BE2C (cell line): ENCODE measurements at places on chromosomes 12 and 14.
A peak's percentile ranks its signal among the peaks of the same experiment; 100 is the strongest.

DNA sequence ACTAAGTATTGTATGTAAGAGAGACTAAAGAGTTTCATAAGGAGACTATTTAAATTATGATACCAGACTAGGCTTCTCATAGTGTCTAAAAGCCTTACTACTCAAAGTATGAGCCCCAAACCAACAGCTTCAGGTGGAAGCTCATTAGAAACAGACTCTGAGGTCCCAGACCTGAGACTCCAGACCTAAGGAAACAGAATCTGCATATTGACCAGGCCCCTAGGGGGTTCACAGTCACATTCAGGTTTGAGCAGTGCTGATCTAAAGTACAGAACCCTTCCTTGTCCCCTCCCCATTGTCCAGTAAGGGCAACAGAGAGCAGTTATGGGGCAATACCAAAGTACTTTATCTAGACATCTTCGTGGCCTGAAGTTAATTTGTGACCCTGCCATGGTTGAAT is 87.7 kb downstream of the SSPN start:
- no peak for DNase-seq

DNA sequence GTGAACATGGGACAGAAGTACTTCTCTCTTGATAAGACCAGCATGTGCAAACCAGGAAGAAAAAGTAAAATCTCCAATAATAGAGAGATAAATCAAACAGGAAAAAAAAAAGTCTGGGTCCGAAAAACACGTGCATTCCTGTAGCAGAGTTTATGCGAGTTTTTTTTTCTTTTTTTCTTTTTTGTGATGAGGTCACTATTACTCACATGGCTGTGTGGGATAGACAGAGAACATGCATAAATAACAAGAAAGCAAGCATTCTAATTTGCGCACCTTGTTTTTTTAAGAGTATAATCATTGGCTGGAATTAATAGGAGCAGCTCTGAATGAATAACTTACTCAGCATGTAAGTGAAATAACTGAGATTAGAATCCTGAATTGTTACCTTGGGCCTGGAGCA is 91.9 kb upstream of the CPM start:
- DNase-seq = no peak

DNA sequence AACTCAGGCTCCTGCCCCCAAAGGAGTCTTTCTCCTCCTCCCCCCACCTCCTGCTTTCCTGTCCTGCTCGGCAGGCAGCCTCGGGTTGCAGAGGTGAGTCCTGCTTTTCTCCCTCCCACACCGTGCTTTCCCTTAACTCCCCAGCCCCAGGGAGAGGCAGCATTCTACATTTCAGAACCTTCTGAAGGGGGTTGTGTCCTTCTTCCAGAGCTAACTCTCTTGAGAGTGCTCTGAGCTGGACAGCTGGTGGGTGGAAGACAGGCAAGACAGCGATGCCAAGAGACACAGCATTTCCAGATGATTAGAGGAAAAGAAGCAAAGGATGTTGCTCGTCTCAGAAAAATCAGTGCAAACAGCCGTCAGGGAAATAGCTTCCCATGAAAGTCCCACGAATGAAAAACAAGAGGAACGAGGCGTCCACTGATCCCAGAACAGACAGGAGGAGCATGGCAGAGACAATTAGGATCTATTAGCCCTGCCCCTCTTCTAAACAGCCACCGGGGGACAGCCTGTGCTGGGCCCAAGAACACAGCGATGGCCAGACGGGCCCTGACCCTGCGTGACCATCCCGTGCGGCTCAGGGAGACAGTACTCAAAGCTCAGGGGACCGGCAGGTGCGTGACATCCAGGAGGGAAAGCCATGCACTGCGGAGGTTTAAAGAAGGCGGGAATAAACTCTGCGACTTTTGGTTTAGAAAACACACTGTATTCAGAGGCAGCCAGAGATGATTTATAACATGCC is 216.5 kb upstream of the RTL1 start:
- no peak for DNase-seq

GRCh38 chr12:27838543-27839185 is 58.6 kb upstream of the MANSC4 start:
- DNase-seq = no peak

DNA sequence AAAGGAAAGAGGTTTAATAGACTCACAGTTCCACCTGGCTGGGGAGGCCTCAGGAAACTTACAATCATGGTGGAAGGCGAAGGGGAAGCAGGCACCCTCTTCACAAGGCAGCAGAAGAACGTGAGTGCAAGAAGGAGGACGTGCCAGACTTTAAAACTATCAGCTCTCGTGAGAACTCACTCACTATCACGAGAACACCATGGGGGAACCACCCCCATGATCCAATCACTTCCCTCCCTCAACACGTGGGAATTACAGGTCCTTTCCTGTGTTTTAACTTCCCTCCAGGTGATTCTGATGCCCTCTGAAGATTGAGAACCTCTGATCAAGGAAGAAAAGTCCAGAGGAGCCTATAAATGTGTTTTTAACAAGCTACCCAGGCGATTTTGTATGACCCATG is 358.7 kb downstream of the MED13L start:
- no peak for DNase-seq

GRCh38 chr12:118827047-118827446 is 154.3 kb upstream of the SRRM4 start:
- no peak for DNase-seq

- no peak for DNase-seq
Measured at GRCh38 chr14:33777681-33778080, 173.2 kb downstream of the EGLN3 start.

GRCh38 chr12:50723865-50724264 is 40.0 kb upstream of the ATF1 start:
- no peak for DNase-seq

DNA sequence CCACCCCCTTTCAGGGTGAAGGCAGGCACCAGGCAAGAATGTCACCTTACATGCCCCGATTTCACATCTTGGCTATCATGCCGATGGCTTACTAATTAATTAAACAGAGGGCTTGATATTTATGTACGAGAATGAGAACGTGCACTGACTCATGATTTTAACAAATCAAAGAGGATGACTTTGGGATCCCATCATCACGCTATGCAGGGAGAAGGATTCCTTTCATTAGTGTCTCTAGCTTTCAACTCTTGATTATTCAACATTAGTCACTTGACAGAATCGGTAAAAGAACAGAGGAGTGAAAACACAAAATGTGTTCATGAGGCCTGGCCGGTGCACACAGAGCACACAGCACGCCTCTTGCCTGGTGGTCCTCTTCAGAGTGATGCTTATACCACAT is 80.6 kb downstream of the PRKAB1 start:
- no peak for DNase-seq

- DNase-seq = no peak
Measured at GRCh38 chr14:22276913-22277816, 311.9 kb downstream of the DAD1 start.

DNA sequence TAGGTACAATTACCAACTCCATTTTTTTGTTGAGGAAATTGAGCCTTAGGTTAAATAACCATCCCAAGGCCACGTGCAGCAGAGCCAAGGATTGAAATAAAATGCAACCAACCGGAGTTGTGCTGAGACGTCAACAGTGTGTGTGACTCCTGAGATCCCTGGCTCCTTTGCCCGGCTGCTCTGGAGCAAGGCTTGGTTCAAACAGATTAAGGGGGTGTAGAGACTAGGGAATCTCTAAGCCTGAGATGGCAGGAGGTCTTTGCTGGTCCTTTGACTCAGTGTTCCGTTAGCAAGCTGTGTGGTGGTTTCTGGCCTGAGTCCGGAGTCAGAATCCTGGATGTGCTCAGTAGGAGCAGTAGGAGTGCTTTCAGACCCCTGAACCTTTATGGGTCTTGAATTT is 1.4 kb upstream of the SLC8A3 start:
- no peak for DNase-seq

- DNase-seq = no peak
Measured at GRCh38 chr14:78253986-78254385, 83.8 kb downstream of the NRXN3 start.

GRCh38 chr12:94041850-94042249 is 106.5 kb upstream of the PLXNC1 start:
- peak; percentile 14 for DNase-seq

DNA sequence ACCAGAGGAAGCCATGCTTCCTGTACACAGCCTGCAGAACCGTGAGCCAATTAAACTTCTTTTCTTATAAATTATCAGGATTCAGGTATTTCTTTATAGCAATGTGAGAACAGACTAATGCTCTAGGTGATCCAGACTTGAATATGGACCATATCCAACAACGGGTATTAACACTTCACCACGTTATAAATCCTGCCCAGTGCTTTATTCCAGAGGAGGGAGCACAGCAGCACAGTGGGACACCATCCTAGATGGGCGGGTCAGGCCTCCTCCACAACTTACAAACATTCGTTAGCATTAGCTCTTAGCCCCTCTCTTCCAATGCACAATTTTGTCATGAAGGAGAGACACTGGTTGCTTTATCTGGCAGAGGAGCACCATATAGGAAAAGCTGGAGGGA is 66.0 kb downstream of the TMCC3 start:
- no peak for DNase-seq

- DNase-seq = no peak
Measured at GRCh38 chr12:92109613-92110012, 36.0 kb downstream of the BTG1 start.

- no peak for DNase-seq
Measured at GRCh38 chr14:33062476-33062875, 123.8 kb downstream of the NPAS3 start.

- DNase-seq = no peak
Measured at GRCh38 chr14:104817930-104818713, 17.2 kb downstream of the ZBTB42 start.

DNA sequence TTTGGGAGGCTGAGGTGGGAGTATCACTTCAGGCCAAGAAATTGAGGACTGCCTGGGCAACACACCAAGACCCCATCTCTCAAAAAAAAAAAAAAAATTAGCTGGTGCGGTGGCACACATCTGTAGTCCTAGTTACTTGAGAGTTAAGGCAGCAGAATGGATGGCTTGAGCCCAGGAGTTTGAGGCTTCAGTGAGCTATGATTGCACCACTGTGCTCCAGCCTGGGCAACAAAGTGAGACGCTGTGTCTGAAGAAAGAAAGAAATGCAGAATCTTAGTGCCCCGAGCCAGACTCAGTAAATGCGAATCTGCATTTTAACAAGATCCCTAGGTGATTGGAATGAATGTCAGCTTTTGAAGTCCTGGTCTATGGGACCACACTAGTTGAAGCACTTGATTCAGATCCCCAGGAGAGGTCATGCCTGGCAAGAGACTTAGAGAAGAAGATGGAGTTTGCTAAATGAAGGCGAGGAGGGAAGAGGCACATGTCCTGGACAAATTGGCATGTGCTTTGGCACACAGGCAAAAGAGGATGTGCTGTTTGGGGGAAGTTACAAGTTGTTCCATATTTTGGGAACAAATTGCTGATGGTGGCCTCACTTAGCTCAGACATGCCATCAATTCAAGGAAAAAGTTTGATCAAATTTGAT is 56.6 kb downstream of the DRAM1 start:
- DNase-seq = no peak

DNA sequence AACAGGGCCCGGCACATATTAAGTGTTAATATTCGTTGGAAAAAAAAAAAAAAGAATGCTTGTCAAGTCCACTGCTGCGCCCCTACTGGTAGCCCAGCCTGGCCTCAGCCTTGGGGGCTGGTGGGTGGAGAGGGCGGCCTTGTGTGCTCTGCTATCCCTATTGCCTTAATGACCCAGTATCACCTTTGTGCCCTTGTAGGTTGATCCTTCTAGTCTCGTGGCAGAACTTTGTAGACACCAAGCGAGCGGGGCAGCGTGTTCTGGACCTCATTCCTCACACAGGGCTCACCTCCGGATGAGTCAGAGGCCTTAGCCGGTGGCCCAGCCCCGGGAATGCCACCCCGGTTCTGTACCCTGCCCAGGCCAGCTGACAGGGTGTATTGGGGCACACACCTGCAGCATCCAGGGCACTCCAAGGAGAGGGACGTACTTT is 1.8 kb upstream of the RCOR1 start:
- DNase-seq = peak; percentile 63

- no peak for DNase-seq
Measured at GRCh38 chr14:67951529-67952135, 132.1 kb downstream of the RAD51B start.

DNA sequence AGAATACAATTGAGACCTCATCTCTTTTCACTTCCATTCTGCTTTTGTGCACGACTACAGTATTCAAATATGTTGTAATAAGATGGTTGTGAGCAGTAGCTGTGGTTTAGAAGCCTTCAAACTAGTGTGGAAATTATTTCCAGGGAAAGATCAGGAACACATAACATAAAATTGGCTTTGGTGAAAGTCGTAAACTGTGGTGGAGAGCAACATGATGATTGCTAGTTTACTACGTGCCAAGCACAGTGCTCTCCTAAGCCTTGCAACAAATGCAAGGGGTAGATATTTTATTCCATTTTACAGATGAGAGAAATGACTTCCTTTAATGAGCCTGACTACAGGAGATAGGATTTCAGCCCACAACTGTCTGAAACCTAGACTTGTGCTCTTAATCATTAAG is 172.4 kb upstream of the LMNTD1 start:
- DNase-seq = no peak

DNA sequence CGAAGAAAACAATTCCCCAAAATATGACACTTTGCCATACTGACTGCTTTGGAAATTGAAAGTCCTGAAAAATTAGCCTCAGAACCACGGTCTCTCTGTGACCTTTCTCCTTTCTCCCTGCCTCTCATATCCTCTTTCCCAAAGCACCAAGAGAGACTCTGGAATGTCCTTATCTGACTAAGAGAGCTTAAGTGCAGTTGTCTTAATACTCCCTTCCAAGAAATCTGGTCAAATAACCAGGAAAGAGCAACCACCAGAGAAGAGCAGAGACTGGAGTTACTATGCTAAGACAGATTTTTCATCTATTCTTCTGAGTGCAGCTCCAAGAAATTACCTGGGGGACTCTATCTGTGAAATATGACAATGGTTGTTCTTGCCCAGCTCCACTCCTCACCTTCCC is 10.5 kb upstream of the BTG1 start:
- no peak for DNase-seq
